CD4-positive, alpha-beta T cell treated with Interleukin-17A for 4 hours (primary cell): ENCODE measurements at places on chromosomes 1 and 21.

DNA sequence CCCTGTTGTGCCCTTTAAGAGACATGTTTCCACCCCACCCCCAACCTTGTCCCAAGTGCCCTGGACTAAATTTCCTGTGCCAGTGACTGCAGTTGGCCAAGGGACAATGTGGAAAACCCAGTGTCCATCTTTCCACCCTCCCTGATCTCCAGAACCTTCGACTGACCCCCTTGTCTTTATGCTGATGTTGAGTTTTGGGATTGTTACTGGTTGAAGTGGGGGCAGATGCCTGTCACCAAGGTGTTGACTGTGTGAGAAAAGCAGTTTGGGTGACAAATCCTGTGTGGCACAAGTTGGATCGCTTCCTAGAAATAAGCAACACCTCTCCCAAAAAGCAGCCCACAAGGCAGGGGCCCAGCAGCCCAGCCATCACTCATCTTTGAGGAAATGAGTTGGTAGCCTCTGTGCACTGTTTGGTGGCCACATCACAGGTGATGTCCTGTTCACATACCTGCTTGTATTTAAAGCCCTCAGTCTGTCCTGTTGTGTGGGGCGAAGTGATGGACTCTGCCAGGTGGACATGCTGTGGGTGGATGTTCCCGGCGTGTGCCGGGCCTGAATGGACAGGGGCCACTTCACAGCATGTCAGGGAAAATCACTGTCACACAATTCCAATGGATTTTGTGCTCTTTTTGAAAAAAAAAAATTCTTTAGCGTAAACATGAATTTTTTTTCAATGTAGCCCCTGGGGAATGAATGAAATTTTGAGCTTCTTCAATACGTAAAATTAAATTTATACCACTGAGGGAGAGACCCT is 6.6 kb upstream of the MIIP start:
- DNase-seq, result no peak

- no peak for DNase-seq
Observed at GRCh38 chr1:221517961-221518360, 223.9 kb downstream of the DUSP10 start.

DNA sequence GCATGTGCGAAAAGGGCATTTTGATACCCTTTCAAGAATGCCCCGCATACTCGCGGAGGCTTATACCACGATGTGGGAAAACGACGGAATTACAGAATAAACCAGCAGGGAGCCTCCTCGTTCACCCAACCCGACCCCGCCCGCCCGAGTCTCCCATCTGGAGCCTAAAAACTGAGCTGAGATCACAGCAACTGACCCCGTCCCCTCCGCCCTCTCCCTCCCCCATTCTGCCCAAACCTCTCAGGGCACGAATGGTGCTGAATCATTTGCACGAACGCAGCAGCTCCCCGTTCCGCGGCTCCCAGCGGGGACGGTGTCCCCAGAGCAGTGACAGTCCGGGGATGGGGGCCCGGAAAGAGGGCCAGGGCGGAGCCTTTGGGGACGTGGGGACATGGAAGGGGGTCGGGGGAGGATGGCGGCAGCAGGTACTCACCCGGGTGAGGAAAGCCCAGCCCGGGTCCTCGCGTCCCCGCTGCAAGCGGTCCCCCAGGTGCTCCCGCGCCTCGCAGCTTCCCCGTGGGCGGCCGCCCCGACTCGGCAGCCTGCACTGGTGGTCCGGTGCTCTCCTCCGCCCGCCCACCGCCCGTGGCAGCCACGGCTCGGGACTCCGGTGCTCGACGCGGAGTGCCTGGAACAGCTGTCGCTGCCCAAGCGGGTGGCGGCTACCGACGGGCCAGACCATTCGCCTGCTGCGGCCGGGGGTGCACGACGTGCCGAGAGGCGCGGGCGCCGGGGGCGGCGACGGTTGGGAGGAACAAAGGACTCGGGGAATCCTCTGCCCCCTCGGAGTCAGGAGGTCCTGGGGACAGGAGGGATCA is at the start of gene TTLL7:
Gene TTLL7 (minus strand): TSS at position 635 of the 818 bp plus-strand sequence. CDS start 46,921 bp downstream, outside the sequence.
- peak; percentile 40 for DNase-seq

DNA sequence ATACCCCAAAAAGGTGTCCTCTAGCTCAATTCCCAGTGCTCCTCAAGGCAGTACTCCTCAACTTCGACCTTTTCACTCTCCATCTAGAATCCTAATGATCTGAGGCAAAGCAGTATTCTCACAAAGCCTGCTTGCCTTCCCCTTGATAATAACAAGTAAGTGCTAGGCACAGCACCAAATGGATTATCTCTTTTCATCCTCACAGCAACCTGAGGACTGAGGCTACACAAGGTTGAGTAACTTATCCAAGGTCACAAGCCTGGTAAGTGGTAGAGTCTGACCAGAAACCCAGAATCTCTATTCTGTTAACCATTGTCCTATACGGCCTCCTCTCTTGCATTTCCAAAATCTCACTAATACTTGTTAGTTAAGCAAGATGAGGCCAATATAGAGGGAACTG is 5.1 kb downstream of the SYDE2 start:
- DNase-seq, result no peak

DNA sequence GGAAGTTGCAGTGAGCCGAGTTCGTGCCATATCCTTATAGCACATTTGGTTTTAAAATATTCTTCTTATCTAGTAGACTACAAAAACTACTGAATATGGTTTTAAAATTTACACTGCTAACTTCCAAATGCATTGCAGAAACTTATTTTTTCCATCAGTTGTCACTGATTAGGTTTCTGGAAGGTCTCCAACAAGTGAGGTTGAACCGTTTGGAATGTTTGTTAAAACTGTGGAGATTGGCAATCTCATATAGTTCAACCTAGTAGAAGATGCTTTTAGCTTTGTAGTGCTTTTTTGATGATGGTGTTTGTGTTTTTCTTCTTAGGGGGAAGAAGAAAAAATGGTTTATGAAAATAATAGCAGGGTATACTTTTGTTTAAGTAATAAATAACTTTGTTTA is 12.9 kb downstream of the CENPF start:
- no peak for DNase-seq

- DNase-seq, result no peak
Observed at GRCh38 chr1:181326348-181326747, 157.0 kb upstream of the CACNA1E start.

DNA sequence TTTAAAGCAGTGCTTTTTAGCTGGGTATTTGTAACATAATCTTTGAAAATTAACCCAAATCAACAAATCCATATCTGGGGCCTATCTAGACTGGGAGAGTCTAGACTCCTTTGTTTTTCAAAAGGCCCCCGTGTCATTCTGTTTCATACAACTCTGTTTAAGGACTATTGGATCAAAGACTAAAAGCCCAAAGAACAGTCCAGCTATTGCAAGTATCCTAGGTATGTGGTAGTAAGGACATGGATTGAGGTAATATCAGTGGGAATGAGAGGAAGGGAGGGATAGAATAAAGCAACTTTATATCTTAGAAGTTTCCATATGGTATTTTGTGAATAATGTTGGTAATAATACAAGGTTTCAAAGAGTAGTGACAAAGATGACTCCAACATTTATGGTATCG is 18.2 kb downstream of the KIF1B start:
- DNase-seq, result no peak

- DNase-seq, result no peak
Observed at GRCh38 chr1:173453982-173454381, 23.2 kb upstream of the PRDX6 start.

DNA sequence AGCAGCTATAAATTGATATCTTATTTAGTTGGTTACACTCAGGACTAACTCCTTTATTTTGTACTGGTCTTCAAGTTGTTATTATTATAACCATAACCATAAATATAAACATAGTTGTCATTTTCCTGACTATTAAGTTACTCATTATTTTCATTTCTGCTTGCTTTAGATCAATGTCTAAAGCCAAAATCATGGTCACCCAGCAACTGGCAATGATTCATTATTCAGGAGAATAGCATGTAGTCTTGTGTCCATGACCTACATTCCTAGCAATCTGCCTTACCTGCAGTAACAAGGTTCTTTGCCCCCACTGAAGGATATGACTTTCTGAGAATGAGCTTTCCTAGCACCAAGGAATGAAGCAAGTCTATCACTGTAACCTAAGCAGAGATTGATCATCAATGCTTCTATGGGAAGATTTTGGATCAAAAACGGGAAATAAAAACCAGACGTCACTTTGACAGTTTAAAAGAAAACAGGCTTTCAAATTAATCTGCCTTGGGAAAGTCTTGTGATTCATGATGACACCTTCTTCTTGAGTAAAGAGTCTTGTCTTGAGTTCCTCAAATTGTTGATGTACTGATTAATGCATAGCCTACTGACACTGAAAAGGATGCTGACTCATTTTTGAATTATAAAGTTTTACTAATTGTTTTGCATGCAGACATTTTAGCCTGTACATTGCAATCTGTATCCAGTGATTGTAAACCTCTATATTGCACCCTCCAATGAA is 203.3 kb upstream of the IVNS1ABP start:
- no peak for DNase-seq

DNA sequence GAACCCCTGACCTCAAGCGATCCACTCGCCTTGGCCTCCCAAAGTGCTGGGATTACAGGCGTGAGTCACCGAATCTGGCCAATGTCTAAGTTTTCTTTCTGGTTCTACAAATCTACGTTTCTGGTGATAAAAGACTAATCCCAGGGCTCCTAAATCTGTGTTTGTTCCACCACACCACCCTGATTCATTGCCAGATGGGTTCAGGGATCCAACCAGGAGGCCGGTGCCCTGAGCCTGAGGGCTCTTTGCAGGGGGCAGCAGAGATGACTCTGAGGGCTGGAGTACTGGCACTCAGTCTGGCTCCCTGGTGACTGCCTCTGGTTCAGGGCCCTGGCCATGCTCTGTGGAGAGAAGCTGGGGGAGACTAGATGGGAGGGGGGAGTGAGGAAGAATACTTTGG is 10.5 kb upstream of the OPRD1 start:
- DNase-seq, result no peak

GRCh38 chr1:168476588-168477385 is 67.0 kb downstream of the XCL2 start:
- no peak for DNase-seq

DNA sequence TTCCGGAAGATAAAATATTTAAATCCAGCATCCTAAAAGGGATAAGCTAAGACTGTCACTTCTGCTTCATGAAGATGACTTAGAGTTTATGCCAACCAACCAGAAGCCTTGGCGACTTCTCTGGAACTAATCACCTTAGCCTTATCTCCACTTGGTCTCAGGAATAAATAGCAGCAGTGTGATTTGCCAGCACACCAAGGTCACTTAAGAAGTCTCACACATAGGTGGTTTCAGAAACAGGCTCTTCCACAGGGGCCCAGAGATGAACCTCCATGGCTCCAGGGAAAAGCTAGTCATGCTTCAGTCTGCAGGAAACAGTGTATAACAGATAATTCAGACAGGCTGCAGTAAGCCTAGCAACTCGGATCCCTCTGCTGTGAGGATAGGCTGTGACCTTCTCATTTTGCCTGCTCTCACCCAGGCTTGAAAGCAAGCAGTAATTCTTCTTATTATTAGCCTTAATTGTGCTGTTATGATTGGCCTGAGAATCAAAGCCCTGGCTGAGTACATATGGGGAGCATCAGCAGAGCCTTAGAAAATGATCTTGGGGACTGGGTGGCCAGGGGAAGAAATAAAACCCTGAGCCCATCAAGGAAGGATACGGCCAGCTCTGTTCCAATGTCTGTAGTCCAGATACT is 84.7 kb downstream of the WLS start:
- DNase-seq, result no peak

DNA sequence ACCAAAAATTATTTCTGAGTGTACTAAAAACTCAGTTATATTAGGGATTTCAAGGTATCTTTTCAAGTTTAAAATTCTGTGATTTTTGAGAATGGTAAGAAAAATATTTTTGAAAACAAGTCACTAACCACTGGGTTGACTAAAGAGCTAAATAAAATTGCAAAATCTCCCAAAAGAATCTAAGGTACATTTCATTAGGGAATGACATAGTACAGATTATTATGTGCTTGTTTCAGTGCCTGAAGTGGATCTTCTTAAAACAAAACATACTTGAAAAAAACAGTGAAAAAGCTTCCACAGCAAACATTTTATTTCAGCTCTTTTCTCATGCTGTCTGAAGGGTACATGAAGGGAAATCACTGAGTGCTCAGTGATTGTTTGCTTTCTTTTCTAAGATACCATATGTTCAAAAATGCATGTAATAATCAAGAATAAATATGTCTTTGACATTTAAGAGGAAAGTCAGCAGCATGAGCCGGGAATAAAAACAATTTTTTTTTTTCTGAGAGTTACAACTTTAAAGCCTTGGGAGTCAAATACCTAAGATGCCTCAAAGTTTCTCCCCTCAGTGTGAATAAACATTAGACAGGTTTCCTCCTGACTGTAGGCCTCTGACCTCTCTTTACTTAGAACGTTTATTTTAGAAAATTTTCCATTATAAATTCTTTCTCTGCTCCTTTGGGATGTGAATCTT is 200.7 kb downstream of the KCNT2 start:
- DNase-seq, result no peak

GRCh38 chr1:40739455-40740008 is 44.1 kb upstream of the KCNQ4 start:
- no peak for DNase-seq

DNA sequence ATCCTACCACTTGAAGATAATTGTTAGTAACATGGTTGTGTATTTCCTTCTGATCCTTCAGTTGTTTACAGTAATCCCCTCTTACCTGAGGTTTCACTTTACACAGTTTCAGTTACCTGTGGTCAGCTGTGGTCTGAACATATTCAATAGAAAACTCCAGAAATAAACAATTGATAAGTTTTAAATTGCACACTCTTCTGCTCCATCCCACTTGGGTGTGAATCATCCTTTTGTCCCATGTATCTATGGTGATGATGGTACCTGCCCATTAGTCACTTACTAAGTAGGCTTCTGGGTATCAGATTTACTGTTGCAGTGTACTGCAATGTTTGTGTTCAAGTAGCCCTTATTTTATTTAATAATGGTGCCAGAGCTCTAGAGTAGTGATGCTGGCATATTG is 62.5 kb downstream of the OSBPL9 start:
- DNase-seq, result no peak

- DNase-seq, result no peak
Observed at GRCh38 chr1:205013683-205014367, 29.2 kb upstream of the CNTN2 start.

- DNase-seq, result no peak
Observed at GRCh38 chr21:41691205-41692184, 75.4 kb downstream of the RIPK4 start.

- DNase-seq, result no peak
Observed at GRCh38 chr1:23585321-23586022, 26.2 kb upstream of the ID3 start.

DNA sequence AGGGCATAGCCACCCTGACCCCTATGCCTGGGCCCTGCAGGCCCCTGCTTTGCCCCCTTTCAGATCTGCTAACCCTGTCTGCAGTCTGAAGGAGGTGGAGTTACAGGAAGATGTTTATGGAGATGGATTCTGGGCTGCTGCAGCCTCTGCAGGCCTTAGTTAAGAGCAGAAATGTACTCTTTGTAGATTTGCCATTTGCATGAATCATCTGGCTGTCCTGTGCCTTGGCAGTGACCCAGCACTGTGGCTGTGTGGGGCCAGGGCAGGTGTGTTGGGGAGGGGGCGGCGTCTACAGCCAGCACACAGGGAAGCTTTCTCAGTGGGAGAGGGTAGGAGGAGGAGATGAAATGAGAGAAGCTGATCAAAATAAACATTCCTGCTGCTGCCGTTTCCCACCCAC is 867.3 kb downstream of the PLA2G4A start:
- DNase-seq, result no peak
